ENCODE measurements at places on chromosomes 11 and 22.

GRCh38 chr11:70595452-70595851, 197.1 kb downstream of the CTTN start:
- DNase-seq = no peak

DNA sequence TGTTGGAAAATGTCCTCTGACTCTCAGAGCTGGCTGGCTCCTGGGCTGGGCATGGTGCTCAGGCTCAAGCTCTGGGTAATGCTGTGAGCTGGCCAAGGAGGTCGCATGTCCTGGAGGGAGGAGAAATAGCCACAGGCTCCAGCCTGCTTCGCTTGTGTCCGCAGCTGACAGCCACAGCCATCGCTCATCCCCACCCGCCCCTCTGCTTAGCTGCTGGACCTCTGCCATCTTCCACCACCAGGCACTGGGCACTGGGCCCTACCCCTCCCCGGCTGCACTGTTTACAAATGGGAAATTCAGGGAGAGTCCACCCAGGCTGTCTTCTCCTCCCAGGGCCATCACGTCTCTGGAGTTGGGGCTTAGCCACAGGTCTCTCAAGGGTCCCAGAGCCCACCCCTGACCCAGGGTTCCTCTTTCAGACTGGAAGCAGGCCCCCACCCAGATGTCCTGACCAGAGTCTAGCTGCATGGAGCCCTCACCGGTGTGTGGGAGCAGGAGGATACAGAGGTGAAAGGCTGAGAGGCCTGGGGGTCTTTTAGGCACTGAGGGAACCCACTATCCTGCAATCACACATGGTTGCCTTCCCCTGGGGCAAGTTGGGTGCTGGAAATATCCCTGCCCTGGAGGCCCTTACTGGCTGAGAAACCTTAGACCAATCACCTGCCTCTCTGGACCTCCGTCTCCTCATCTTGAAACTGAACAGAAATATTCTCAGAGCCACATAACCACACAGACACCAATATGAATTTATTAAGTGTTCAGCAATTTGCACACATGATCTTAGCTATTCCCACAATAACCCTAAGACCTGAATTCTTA, 62.7 kb downstream of the CD82 start:
- no peak for DNase-seq

GRCh38 chr11:64235437-64236161, 1.2 kb downstream of the VEGFB start:
- no peak for DNase-seq

- DNase-seq = no peak
These were observed 44.5 kb downstream of the TCP11L1 start for GRCh38 chr11:33083918-33084317.

- no peak for DNase-seq
These were observed 4.5 kb downstream of the TLCD5 start for GRCh38 chr11:120329556-120329955.

Measured in T1000 (cell line).